ENCODE measurements at places on chromosomes 2 and 18. TPM values are rescaled to one million over a fixed set of nuclear protein-coding genes. Genes with fewer than 3 reads are reported as not detected.

COL4A4 gene
- total RNA-seq, result 1.9 TPM

GALR1 gene
- 0.07 TPM for total RNA-seq

GPR148 gene
- 0.16 TPM for total RNA-seq

CYP26B1 gene
- total RNA-seq, result 0.42 TPM

CYBRD1 gene
- total RNA-seq, result 7.9 TPM

PMAIP1 gene
- total RNA-seq, result 162 TPM

SFT2D3 gene
- 10.5 TPM for total RNA-seq

NOL4 gene
- total RNA-seq, result 1.4 TPM

- H3K4me3 ChIP-seq, result no peak overlapping the region
- H3K4me1 ChIP-seq, result peaks cover 14% of the 10 kb centered on the region
- no peak overlapping the region for H3K27ac ChIP-seq
- H3K27me3 ChIP-seq, result no peaks in the 10 kb centered on the region
- no peaks in the 10 kb centered on the region for H3K36me3 ChIP-seq
These were observed 65.7 kb downstream of the PDCL3 start for GRCh38 chr2:100628506-100628905.

- no peak for DNase-seq
- no peaks in the 10 kb centered on the region for H3K27me3 ChIP-seq
- H3K4me1 ChIP-seq, result 0 out of 2 replicates have a peak, but pooled peaks cover 3% of the 10 kb centered on the region
- H3K27ac ChIP-seq, result no peak overlapping the region
These were observed 683.6 kb downstream of the CNTNAP5 start for GRCh38 chr2:124708661-124709060.

- peaks cover 20% of the 10 kb centered on the region for H3K4me1 ChIP-seq
- H3K36me3 ChIP-seq, result peaks cover 14% of the 10 kb centered on the region
- H3K4me3 ChIP-seq, result no peak overlapping the region
- no peaks in the 10 kb centered on the region for H3K27me3 ChIP-seq
- no peak for DNase-seq
These were observed 118.8 kb downstream of the SETBP1 start for GRCh38 chr18:44799382-44799906.

DNA sequence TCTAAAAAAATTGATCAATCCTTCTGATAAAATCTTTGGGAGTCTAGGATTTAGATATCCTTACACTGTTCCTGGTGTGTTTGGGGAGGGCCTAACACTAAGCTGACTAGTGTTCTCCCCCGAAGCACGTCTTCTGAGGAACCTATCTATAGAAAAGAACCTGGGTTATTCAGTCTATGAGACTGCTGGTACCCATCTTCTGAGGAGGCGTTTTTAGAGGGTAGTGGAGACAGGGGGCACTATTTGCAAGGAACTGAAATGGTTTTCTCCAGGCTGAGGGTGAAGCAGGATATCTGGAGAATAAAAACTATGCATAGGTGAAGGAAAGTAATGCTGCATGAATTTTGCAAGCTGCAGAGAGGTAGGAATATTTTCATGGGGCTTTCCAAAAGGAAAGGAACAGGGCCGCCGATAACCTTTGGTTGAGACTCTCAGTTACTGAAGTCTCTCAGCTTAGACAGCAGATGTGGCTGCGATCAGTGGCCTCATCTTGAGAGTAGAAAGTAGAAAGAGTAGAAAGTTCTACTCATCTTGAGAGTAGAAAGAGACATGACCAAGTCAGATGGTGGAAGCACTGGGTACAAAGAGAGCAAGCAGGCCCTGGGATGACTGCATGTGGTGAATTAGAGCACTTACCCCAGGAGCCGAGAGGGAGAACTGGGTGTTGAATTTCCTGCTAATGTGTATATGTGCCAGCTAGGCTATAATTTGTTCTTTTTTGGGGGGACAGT lies 31.8 kb upstream of the KCNE4 start:
- H3K27me3 ChIP-seq, result peaks cover 9% of the 10 kb centered on the region
- no peak overlapping the region for H3K4me3 ChIP-seq
- no peak for DNase-seq
- H3K27ac ChIP-seq, result no peak overlapping the region

DNA sequence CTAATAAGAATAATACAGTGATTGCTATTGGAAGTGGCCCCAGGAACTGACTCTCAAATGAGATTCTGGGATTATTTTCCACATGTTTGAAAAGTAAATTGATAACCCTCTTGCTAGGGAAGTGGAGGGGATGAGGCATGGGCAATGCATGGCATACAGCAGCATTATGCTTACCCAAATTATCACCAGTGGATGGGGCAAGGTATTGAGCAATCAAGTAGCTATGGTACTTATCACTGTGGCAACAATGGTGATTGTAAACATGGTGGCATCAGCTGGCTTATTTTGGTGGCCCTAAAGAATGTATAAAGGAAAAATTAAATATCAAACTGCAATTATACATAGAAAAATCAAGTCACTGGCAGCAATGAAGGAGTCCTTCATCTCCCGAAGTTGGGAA lies 155.1 kb downstream of the FIGN start:
- DNase-seq, result no peak
- no peaks in the 10 kb centered on the region for H3K4me1 ChIP-seq
- no peaks in the 10 kb centered on the region for H3K27me3 ChIP-seq
- no peak overlapping the region for H3K27ac ChIP-seq
- H3K36me3 ChIP-seq, result no peaks in the 10 kb centered on the region

DNA sequence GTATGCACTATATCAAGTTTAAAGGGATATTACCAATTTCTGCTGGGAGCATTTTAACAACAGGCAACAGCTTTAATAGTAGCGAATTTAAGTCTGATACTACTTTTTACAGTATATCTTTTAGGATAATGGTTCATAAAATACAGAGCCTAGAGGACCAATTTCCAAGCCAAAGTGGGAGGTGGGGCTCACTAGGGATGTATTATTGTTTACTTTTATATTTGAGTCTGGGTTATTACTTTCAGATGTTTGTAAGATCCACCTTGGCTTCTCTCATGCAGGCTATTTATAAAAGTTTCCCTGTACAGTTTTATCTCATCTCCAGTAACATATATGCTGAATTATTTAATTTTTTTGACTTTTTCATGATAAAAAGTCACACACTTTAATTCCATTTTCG lies 242.0 kb downstream of the CMPK2 start:
- H3K4me3 ChIP-seq, result no peak overlapping the region
- H3K36me3 ChIP-seq, result peaks cover 56% of the 10 kb centered on the region
- no peak for DNase-seq
- H3K27me3 ChIP-seq, result no peaks in the 10 kb centered on the region

- no peak overlapping the region for H3K27ac ChIP-seq
- no peaks in the 10 kb centered on the region for H3K36me3 ChIP-seq
- H3K4me3 ChIP-seq, result no peak overlapping the region
- DNase-seq, result no peak
- no peaks in the 10 kb centered on the region for H3K4me1 ChIP-seq
These were observed 599.1 kb downstream of the NYAP2 start for GRCh38 chr2:225998653-225999052.

DNA sequence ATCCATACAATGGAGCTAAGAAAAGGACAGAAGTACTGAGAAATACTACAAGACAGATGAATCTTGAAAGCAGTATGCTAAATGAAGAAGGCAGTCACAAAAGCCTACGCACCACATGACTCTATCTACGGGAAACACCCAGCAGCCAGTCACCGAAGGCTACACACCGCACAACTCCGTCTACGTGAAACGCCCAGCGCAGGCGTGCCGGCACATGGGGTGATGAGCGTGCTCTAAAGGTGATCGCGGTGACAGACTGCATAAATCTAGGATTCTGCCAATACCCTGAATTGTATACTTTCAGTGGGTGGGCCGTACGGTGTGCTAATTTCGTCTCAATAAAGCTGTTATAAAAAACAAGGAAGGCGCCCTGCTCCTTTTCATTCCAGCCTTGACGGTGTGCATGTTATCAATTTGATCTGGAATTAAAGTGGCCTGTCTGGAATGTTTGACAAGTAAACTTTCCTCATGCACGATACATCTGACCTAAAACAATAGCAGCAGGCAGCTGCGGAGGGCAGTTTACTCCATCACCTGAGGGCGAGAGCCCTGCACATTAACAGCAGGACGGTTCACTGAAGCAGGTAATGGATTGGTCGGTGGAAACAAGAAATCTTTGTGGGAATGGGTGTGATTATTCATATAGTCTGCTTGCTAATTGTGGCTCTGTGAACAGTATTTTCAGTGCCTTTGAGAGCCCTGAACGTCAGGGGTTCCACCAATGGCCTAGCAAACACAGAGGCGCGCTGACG lies 86.2 kb upstream of the SALL3 start:
- H3K27me3 ChIP-seq, result peaks cover 3% of the 10 kb centered on the region
- DNase-seq, result no peak
- H3K27ac ChIP-seq, result no peak overlapping the region
- H3K36me3 ChIP-seq, result peaks cover 34% of the 10 kb centered on the region
- H3K4me1 ChIP-seq, result peaks cover 11% of the 10 kb centered on the region

DNA sequence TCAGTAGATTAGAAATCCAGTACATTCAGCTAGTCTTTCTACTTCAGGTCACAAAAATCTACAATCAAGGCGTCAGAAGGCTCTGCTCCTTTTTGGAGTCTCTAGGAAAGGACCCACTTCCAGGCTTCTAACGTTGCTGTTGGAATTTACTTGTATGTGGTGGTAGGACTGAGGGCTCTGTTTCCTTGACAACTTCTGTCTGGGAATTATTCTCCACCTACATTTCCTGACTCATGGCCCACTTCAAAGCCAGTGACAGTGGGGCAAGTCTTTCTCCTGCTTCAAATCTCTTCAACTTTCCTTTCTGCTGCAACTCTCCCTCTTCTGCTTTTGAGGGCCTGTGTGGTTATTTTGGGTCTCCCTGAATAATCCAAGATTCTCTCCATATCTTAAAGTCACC lies 10.4 kb upstream of the TMX3 start:
- H3K4me3 ChIP-seq, result no peak overlapping the region
- no peak for DNase-seq
- H3K36me3 ChIP-seq, result peaks cover 6% of the 10 kb centered on the region
- H3K27me3 ChIP-seq, result no peaks in the 10 kb centered on the region
- H3K4me1 ChIP-seq, result peaks cover 14% of the 10 kb centered on the region

DNA sequence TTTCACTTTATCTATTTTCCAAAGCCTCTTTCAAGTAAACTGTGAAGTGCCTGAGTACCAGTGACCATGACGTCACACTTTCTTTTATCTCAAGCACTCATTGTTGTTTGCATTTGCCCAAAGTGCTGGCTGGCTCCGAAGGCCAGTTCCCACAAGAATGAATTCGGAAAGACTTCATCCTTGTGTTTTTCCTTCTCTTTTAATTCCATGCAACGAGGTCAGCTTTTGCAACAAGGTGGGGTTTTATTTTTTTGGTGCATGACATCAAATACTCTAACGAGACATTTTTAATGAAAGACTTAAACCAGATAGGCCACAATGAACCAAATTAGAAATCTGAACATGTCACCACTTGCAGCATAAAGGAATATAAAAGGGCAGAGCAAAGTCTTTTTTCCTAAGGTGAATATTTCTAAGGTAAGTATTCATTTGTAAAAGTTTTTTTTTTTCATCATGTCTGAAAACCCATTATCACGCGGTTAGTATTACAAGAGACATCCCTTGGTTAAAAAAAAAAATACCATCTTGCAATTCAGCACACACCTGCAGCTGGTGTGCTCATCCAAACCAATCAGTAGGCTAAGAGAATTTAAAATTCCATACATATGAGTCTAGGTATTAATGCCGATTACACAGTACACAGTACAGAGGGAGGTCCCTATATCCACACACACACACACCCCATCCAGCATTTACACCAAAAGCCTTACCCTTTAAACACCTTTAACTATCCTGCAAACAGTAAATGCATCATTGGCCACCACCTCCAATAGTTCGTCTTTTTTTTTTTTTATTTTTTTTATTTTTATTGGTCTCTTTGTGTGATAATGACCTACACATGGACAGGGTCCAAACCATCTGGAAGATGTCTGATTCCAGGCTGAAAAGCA lies 2.3 kb downstream of the ARL4C start:
- no peak for DNase-seq
- peaks cover 32% of the 10 kb centered on the region for H3K4me1 ChIP-seq
- H3K27me3 ChIP-seq, result peaks cover 30% of the 10 kb centered on the region
- H3K36me3 ChIP-seq, result no peaks in the 10 kb centered on the region
- 0 out of 2 replicates have a peak overlapping the region, but pooled peaks have one; percentile 4 for H3K27ac ChIP-seq
- H3K4me3 ChIP-seq, result peak overlapping the region; percentile 85

DNA sequence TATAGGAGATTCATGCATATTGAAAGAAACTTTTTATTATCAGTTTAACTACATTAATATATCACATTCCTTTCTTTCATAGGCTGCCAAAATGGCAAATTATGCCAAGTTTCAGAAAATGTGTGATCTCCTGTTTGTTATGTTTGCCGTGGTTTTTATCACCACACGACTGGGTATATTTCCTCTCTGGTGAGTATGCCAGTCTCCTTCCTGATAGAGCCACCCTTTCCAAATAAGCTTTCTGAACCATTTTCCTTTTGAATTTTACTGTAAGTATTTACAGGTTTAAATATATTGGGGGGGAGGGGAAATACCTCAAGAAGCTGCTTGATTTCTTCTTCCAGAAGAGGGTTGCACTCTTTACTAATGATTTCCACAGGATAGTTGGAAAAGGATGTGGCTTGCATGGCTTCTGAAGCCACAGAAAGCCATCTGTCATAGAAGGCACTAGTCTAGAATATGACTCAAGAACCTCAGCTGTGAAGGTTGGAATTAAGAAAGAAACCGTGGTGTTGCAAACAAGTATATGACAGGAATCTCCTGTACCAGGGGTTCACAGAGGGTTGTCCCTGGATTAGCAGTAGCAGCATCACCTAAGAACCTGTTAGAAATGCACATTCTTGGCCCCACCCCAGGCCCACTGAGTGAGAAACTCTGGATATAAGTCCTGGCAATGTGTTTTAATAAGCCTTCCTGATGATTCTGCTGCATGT lies 84.5 kb upstream of the NOSTRIN start:
- H3K27ac ChIP-seq, result no peak overlapping the region
- H3K27me3 ChIP-seq, result no peaks in the 10 kb centered on the region
- no peaks in the 10 kb centered on the region for H3K4me1 ChIP-seq
- H3K4me3 ChIP-seq, result no peak overlapping the region

- DNase-seq, result no peak
- no peak overlapping the region for H3K27ac ChIP-seq
- no peaks in the 10 kb centered on the region for H3K36me3 ChIP-seq
- no peak overlapping the region for H3K4me3 ChIP-seq
- H3K4me1 ChIP-seq, result peaks cover 38% of the 10 kb centered on the region
- no peaks in the 10 kb centered on the region for H3K27me3 ChIP-seq
These were observed 377.8 kb upstream of the POU3F3 start for GRCh38 chr2:104476075-104476474.

GRCh38 chr2:24317491-24317920 lies 42.8 kb downstream of the ITSN2 start:
- H3K36me3 ChIP-seq, result peaks cover 21% of the 10 kb centered on the region
- H3K27me3 ChIP-seq, result peaks cover 4% of the 10 kb centered on the region
- DNase-seq, result no peak
- peaks cover 10% of the 10 kb centered on the region for H3K4me1 ChIP-seq
- H3K4me3 ChIP-seq, result no peak overlapping the region
- no peak overlapping the region for H3K27ac ChIP-seq

All from WTC11 (cell line).